ENCODE measurements at places on chromosomes 3 and 15.

- DNase-seq = no peak
These were observed 10.7 kb upstream of the SERPINI2 start for GRCh38 chr3:167484551-167484950.

- DNase-seq = no peak
These were observed 113.9 kb downstream of the MEGF11 start for GRCh38 chr15:66139591-66140207.

DNA sequence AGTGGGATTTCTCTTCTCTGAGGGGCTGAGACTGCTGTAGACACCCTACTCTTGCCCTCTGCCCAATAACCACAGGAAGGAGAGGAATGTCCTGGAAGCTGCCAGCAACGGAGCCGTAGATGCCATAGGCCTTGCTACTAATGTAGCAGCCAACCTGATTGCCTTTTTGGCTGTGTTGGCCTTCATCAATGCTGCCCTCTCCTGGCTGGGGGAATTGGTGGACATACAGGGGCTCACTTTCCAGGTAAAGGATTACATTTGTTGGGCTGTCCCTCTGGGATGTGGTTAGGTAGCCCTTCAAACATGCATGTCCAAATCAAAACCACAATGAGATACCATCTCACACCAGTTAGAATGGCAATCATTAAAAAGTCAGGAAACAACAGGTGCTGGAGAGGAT lies 16.1 kb downstream of the SLC28A2 start:
- DNase-seq = no peak

DNA sequence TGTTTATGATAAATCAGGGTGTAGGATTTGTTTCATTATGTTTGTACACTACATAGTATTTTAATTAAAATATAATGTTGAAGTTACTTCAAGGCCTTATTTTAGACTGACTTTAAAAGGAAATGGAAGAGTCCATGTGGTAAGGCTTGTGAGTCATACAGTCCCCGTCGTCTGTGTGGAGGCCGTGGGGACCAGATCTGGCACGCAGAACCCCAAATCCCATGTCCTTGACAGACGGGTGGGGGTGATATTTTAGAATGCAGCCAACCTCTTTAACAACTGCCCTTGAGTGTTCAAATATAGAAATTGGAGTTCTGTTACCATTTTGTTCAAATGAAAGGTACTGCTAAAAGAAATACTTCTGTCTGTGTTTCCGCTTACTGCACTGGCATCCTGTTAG lies 35.8 kb downstream of the ABHD17C start:
- peak; percentile 25 for DNase-seq

DNA sequence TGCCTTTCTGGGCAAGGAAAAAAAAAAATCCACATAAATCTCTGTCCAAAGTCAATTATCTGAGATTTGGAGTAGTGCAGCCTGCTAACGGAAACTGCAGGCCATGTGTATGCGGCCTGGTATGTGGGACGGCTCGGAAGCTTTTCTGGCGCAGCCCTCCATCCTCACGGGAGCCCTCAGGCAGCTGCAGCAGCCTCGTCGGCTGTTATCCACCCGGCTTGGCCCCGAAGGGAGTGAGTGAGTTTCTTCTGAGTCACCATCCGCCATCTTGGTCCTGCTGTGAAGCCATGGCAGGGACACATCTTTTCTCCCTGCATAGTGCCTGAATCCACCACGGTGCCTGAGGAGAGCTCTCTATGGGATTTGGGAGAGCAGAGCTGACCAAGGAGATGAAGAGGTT lies 62.8 kb downstream of the POLR2M start:
- DNase-seq = peak; percentile 86

- no peak for DNase-seq
These were observed 182.5 kb downstream of the OPA1 start for GRCh38 chr3:193775421-193776077.

- DNase-seq = no peak
These were observed 71.8 kb downstream of the NPAP1 start for GRCh38 chr15:24747376-24747775.
